ENCODE measurements at places on chromosomes 16 and 17.

GRCh38 chr16:90009172-90009899 lies 9.9 kb downstream of the DBNDD1 start:
- DNase-seq = no peak

GRCh38 chr17:50219342-50219741 lies 17.9 kb upstream of the COL1A1 start:
- DNase-seq = no peak

DNA sequence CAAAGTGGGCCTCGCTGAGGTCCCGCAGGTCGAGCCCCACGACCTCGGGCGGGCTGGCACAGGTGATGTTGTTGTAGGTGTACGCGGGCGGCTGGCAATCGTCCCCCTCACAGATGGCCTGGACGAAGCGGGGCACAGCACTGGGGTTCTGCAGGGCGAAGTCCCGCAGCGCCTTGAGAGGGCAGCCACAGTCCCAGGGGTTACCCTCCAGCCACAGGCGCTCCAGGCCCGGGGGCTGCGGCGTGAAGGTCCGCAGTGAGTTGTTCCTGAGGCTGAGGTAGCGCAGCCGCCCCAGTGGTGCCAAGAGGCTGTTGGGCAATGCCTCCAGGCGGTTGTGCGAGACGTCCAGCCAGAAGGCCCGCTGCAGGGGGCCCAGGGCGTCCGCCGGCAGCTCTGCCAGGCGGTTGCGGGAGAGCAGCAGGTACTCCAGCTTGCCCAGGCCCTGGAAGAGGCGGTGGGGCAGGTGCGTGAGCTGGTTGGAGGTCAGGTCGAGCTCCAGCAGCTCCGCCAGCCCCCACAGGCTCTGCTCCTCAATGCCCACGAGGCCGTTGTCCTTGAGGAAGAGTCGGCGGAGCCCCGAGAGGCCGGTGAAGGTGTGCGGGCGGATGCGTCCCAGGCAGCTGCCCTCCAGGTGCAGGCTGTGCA lies 2.8 kb downstream of the IGFALS start:
- no peak for DNase-seq

GRCh38 chr17:35079547-35080423 lies 16.3 kb upstream of the RFFL start:
- DNase-seq = no peak

DNA sequence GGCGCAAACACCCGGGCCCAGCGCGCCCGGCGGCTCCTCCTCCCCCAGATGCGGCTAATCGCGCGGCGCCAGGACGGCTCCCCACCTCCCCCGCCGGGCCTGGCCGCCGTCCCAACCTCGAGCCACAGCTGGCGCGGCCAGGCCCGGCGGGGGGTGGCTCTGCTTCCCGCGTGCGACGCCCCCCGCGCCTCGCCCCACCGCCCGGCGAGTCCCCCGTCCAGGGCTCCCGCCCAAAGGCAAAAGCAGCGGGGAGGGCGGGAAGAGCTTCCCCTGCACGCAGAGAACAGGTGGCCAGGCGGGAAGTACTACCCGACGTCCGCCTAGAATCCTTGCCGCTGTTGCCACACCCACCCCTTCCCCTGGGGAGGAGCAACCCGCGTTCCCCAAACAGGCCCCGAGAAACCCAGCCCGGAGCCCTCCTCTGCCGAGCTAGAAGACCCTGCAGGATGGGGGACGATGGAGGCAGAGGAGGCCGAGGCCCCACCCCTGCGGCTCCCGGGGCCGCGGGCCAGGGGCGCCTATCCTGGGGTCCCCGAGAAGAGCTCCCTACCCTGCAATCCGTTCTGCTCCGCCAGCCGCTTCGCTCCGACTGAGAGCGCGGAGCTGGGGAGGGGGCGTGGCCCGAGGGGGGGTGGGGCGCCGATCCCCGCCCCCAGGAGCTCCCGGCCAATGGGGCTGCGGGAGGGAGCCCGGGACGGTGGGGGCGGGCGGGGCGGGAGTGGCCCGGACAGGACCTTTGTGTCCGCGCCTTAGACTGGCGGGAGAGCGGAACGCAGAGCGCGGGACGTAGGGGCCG lies at the start of gene CARHSP1:
TSS of gene CARHSP1 (minus strand) at position 591 of the 796 bp plus-strand sequence. CDS start 9,678 bp downstream, outside the sequence.
- peak; percentile 93 for DNase-seq

DNA sequence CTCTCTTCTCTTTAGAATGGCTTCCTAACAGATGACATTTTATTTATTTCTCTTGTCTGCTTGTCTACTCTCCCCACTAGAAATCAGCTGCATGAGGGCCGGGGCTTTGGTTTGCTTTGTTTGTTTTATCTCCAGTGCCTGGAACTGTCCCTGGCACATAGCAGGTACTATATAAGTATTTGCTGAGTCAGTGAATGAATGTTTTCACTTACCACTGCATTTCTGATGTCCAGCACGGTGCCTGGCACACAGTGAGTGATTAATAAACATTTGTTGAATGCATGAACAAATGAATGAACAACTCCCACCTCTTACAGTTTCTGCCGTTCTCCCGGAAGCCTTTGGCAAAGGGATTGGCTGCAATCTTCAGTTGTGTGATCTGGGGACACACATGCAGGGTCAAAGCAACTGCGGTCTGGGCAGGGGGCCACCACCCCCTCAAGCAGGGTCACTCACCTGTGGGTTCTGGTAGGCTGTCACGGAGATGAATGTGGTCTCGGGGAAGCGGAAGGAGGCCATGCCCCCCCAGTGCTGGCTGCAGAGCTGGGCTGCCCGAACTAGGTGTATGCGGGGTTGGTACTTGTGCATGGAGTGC lies 3.4 kb downstream of the TBX6 start:
- no peak for DNase-seq

GRCh38 chr17:48392857-48393256 lies 37.2 kb downstream of the SKAP1 start:
- no peak for DNase-seq

DNA sequence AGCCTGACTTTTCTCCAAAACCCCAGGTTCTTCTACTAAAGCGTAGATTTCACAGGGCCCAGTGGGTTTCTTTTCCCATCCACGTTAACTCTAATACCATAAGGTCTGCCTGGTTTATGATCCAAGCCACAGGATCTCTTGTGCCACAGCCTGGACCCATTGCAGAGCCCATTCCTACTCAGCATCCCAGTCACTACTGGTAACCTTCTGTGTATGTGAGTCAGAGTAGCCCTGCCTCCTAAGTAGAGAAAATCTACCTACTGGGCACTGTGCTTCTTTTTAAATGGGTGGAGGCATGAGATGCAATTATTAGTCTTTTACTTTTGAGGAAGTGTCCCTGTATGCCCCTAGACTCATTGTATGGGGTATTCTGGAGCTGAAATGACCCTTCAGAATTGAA lies 13.5 kb downstream of the CCL11 start:
- DNase-seq = no peak

GRCh38 chr17:82810644-82811430 lies 29.0 kb downstream of the ZNF750 start:
- DNase-seq = no peak

DNA sequence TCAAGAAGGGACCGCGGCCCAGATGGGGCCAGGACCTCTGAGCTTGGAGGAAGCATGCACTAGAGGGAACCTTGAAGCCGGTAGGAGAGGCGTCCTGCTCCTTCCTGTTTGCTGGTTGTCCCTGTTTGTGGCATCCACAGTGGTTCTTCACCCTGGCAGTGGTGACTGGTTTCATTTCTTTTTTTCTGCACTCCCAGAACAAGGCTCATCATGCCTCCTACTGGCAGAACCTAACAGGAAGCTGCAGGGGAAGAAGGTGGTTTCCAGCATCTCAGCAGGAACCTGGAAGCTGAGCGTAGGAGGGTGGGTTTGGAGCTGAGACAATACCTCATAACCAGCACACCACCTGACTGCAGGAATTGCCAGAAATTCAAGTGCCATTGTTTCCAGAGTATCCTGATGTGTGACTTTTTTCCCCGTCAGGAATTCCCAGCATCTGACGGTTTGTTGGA lies 5.8 kb downstream of the TMEM231 start:
- DNase-seq = peak; percentile 20

DNA sequence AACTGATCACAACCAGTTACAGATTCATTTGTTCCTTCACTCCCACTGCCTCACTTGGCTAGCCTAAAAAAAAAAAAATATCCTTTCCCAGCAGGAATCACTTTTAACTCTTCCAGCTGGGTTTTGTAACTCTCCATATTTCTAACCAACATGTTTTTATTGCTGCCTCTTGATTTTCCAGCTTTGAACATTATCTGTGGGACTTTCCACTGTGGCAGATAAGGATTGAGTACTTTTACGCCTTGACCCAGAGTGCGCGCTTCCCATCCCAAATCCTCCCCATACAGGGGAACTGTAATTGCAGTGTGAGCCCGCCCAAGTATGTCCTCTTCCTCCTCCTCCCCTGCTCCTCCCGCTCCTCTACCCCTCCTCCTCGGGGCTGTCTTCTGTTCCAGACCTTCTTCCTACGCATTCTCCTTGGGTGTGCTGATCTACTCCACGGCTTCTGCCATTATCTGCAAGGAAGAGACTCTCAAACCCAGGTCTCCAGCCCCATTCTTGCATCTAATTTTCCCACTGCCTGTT lies 43.4 kb downstream of the CYB5D2 start:
- no peak for DNase-seq

- peak; percentile 64 for DNase-seq
Observed at GRCh38 chr17:60392845-60393702, 1.1 kb upstream of the USP32 start.

GRCh38 chr16:57178793-57179212 lies 7.0 kb downstream of the PSME3IP1 start:
- DNase-seq = no peak

DNA sequence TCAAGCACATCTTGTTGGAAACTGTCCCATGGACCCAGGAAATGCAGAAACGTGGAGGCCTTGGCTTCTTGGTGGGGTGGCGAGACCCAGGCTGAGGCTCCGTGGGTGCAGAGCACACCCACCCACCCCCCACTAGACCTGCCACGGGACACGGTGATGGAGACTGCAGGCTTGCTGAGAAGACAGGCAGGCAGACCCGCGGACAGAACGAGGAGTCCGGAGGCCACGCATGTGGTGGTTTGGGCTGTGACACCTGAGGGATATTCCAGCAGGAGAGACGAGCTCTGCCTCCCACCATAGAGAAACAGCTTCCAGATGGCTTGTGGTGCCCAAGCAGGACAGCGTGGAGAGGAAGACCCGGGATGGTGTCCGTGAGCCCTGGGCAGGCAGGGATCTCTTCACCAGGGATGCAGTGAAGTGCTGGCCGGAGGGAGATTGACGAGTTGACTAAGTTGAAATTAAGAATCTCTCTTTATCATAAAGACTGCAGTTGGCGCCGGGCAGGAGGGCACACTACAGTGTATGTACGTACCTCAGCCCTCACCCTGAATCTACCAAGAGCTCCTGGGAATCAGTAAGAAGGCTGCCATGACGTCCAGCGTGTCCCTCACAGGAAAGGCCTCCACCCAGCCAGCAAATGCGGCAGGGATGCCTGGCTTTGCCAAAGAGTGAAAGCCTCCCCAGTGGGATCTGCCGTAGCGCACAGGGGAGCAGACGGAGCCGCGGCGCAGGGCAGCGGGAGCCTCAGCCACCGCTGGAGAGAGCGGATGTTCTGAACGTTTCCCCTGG lies 8.2 kb downstream of the UBE2I start:
- no peak for DNase-seq

- DNase-seq = no peak
Observed at GRCh38 chr17:77459018-77459755, 318.4 kb downstream of the SEC14L1 start.

DNA sequence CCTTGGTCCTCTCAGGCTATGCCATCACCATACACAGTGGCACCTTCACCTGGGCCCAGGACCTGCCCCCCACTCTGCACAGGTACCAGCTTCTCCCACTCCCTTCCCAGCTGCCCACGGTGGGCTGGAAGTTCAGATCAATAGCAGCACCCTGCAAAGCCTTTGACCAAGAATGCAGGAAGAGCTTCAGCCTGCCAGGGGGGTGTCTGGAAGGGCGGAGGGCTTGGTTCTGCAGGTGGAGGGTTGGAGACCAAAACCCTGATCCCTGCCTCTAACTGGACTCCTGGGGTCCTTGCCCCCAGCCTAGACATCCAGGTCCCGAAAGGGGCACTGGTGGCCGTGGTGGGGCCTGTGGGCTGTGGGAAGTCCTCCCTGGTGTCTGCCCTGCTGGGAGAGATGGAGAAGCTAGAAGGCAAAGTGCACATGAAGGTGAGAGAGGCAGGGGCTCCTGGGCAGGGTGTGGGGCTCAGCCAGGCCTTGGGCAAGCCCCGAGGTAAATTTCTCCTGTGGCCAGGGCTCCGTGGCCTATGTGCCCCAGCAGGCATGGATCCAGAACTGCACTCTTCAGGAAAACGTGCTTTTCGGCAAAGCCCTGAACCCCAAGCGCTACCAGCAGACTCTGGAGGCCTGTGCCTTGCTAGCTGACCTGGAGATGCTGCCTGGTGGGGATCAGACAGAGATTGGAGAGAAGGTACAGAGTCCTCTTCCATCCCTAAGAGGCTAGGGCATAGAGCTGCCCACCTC lies 34.3 kb downstream of the ABCC3 start:
- DNase-seq = no peak

DNA sequence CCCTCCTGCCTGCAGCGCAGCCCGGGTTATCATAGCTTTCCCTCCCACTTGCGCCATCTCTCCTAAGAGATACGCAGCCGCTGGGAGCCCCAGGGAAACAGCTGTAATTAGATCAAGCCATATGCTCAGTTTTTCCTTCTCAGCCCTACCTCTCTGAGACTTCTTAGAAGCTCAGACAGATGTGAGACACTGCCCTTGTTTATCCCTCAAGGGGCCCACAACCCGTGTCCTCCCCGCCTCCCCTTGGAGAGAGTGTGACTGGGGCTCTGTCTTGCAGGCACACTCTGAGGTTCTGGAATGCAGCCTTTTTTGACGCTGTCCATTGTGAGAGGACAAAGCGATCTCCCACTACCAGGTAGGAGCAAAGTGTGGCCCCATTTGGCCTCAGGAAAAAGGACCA lies 31.2 kb downstream of the CIBAR2 start:
- no peak for DNase-seq

DNA sequence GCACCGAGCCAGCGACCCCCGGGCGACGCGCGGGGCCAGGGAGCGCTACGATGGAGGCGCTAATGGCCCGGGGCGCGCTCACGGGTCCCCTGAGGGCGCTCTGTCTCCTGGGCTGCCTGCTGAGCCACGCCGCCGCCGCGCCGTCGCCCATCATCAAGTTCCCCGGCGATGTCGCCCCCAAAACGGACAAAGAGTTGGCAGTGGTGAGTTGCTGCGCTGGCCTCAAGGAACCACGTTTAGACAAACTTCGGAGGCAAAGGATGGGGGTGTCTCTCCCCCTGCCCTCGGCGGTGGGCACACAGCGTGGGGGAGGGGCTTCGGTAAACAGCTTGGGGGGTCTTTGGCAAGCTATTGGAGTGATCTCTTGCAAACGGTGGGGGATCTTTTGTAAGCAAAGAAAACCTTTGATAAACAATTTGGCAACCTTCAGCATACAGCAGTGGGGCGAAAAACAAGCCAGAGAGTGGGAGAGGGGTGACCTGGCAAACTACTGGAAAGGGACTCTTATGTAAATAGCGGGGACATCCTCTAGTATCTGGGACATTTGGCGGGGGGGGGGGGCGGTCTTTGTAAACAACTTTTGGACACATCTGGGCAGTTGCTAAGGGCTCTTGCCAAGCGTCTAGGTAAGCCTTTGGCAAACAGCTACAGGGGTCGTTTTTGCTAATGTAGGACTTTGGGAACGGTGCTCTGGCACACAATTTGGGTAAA lies 587 bp downstream of the MMP2 start:
- DNase-seq = no peak

DNA sequence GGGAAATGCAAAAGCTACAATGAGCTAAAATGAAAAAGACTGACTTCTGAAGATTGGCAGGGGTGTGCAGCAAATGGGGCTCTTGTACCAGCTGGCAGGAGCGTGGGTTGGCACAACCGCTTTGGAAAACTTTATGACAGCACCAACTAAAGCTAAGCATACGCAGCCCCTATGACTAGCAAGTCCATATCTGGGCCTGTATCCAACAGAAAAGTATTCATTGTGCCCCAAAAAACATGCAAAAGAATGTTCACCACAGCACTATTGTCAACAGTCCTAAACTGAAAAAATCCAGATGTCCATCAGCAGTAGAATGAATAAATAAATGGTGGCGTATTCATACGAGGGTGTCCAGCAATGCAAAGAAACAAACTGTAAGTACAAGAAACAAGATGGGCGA lies 22.6 kb upstream of the ITGA3 start:
- no peak for DNase-seq

Data from NCI-H2081 (cell line).